Smooth muscle cell of the pulmonary artery (primary cell): ENCODE measurements at places on chromosomes 7 and 10. TPM values are rescaled to one million over a fixed set of nuclear protein-coding genes. Genes with fewer than 3 reads are reported as not detected.

RINT1 gene
- total RNA-seq = 14.8 and 19.6 TPM in 2 replicates

CALML3 gene
- not detected in 2 replicates for total RNA-seq

TCAF2 gene
- total RNA-seq = 3.5 and 7.2 TPM in 2 replicates

SFMBT2 gene
- 0.52 and 0.86 TPM in 2 replicates for total RNA-seq

MRPS24 gene
- total RNA-seq = 54.7 and 56.6 TPM in 2 replicates

ADCYAP1R1 gene
- total RNA-seq = not detected in 2 replicates

ASZ1 gene
- not detected in 2 replicates for total RNA-seq

CCDC3 gene
- total RNA-seq = 23.1 and 64.4 TPM in 2 replicates

DGKB gene
- 0.07 and 0.13 TPM in 2 replicates for total RNA-seq

INTS1 gene
- 58.3 and 77.4 TPM in 2 replicates for total RNA-seq

ACTR3C gene
- total RNA-seq = 0.13 and 0.63 TPM in 2 replicates

MYO3A gene
- not detected in 2 replicates for total RNA-seq

GPC2 gene
- total RNA-seq = 1.0 and 1.6 TPM in 2 replicates
